ENCODE measurements at places on chromosomes 3 and 15.

- no peak for DNase-seq
These were observed 208.4 kb downstream of the TP63 start for GRCh38 chr3:189839576-189839975.

DNA sequence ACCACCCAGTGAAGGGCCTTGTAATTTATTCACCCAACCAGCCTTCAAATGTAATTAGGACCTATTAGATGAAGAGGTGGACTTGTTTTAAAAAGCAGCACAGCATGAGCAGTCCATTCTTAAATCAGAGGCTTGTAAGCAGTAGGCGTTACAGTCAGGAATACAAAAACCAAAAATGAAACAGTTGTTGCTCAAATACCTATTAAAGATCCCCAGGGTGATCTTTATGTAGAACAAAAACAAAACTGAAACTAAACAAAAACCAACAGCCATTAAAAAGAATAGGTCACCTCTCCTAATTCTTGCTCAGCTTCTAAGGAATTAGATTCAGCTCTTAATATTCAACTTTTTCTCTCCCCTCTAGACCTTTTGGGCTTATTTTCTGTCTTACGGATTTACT lies 104.9 kb upstream of the ST8SIA2 start:
- DNase-seq: no peak

GRCh38 chr3:3281024-3281423 lies 101.5 kb upstream of the CRBN start:
- no peak for DNase-seq

GRCh38 chr15:78339559-78339958 lies 594 bp upstream of the CRABP1 start:
- no peak for DNase-seq

DNA sequence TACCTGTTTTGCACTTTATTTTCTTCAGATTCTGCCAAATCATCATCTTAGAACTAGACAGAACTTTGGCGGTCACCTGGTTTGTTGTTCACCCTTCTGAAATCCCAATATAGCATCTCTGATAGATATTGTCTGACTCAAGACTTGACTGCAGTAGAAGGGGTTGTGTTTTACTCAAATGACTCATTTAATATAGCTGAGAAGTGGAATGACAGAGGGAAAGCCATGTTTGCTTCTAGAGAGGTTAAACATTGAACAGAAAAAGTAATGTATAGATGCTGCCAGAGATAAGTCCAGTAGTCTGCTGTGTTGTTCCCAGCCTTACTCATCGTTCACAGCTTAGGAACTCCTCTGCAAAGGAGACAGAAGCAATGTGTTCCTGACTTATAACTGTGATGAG lies 402.0 kb downstream of the AGBL1 start:
- no peak for DNase-seq

- no peak for DNase-seq
These were observed 522.3 kb downstream of the ROBO1 start for GRCh38 chr3:79245284-79246138.

GRCh38 chr15:60371175-60372051 lies 26.4 kb downstream of the ANXA2 start:
- no peak for DNase-seq

- no peak for DNase-seq
These were observed 448.6 kb downstream of the ERC2 start for GRCh38 chr3:56019490-56020146.

- DNase-seq: no peak
These were observed 21.9 kb downstream of the CYP8B1 start for GRCh38 chr3:42853739-42854302.

GRCh38 chr3:120908795-120909601 lies 993 bp downstream of the STXBP5L start:
- no peak for DNase-seq

DNA sequence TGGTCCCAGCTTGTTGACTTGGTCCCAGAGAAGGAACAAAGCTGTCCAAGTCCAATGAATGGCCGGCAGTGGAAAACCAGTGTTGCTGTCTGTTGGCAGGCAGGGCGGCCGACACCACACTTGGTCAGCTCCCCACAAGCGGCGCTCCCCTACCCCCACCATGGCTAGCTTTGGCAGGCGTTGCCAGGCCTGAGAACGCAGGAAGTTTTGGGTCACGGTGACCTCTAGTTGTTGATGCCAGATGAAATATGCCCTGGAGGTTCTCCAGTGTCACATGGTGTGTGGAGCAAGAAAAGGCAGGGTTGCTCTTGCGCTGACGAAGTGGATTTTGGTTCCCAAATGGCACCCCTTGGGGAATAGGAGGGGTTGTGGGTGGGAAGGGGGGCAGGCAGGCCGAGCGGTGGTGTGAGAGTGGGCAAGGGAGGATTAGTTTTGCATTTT lies 72.7 kb upstream of the TPRG1 start:
- no peak for DNase-seq

DNA sequence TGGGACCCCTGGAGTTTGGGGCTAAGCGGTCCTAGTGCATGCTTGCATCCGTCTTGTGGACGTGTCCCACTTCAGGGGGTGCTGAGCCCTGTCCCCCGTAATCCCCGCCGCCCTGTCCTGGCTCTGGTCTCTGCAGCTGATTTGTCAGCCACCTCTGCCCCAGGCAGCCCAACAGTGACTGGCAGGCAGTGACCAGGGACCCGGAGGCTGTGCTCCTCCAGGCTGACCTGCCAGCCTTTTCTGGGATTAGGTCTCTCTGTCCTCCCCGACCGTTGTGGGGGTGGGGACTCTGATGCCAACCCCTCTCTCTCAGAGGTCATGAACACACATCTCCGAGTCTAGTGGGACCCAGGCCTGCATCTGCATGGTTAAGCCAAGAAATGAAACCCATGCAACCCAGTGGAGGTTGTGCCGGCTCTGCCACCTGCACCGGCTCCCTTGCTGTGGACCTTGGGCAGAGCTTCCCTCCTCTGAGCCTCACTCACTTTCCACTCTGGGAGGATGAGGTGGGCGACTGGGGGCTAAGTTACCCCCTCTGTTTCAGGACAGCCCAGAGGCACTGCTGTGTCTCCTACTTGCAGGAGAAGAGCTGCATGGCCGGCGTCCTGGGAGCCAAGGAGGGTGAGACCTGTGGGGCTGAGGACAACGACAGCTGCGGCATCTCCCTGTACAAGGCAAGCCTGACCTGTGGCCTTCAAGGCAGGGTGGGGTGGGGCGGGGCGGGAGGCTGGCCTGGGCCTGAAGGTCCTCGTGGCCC lies 60.2 kb downstream of the FBLN2 start:
- DNase-seq: no peak

- DNase-seq: no peak
These were observed 9.4 kb upstream of the CAMK1 start for GRCh38 chr3:9779075-9779593.

- DNase-seq: peak; percentile 4
These were observed 25.2 kb downstream of the FEM1B start for GRCh38 chr15:68302729-68303128.

GRCh38 chr15:94070356-94071295 lies 160.7 kb upstream of the MCTP2 start:
- DNase-seq: no peak

GRCh38 chr15:41503669-41504010 lies 10.0 kb downstream of the ITPKA start:
- no peak for DNase-seq

- peak; percentile 59 for DNase-seq
These were observed 10.3 kb upstream of the CD47 start for GRCh38 chr3:108100906-108101660.

DNA sequence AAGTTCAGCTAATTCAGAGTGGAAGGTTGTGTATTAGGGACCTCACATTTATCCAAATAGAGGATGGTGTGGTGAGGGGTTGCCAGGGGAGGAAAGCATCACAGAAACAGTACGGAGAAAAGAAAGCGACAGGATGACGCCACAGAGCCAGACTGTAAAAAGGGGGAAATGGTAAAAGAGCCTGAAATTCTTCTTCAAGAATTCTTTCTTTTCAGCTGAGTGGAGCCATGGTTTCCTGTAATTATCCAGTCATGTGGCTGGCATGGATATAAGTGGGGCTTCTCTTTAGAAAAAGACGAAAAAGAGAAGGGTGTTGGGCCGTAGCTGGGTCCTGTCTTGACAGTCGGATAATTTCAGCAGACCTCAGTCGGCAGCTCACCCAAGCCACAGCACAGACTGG lies 24.5 kb upstream of the PSMD6 start:
- DNase-seq: no peak

Measured in activated CD4-positive, alpha-beta T cell treated with anti-CD3 and anti-CD28 coated beads, Interleukin-2, amount 10 ng/mL, durations not matched to agents 7 days and 5 days (primary cell).